ENCODE measurements at places on chromosomes 5 and 9.

- no peak for DNase-seq
Observed at GRCh38 chr9:99392986-99393385, 170.9 kb downstream of the SEC61B start.

DNA sequence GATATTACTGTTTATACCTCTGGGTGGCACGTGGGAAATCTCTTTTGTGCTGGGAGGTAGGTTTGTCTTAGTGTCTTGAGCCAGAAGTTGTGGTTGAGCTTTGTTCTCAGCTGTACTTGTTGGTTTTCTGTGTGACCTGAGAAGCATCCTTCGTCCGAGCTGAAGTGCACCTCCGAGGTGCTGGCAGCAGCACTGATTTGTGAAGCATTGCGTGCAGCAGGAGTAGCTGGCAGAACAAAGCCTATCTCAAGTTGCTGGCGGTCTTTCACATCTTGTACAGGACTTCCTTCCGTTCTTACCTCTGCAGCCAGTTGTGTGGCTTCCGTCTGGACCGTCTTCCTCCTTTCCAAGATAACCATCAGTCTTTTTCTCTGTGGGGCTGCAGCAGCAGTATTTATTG, 4.3 kb downstream of the PRRC2B start:
- DNase-seq, result no peak

- peak; percentile 43 for DNase-seq
Observed at GRCh38 chr5:149265597-149265996, 6.1 kb upstream of the AFAP1L1 start.

DNA sequence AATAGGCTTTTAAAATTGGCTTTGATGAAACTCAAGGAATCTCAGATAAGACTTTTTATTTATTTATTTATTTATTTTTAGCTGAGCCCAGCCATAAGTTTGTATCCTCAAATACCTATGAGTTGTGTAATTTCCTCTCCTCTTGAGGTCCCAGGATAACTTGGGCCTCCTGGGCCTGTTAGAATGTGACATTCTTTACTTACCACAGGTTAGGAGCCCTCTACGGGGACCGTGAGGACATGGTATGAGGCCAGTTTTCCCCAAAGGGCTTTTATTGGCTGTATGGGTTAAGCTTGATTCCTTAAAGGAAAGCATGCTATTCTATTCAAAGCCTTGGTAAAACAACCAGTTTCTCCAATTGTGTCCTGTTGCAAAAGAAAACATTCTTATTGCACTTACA, 16.9 kb downstream of the SHISAL2B start:
- no peak for DNase-seq

DNA sequence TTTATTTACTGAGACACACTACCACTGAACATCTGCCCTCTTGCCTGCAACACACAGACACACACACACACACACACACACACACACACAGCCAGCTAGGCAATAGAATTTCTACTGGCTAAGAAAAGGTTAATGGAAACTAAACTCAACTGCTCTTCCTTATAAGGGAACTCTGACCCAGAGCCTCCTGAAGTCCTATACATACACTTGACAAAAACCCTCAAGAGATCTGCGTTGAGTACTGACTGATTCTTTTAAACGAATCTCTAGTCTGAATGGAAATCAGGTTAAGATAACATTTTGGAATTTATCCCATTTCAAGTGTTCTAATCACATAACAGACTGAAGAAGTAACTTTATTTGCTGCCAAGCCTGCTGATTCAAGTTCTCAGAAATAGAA, 25.9 kb upstream of the TRPM3 start:
- DNase-seq, result no peak

GRCh38 chr9:113289091-113289490, 13.6 kb downstream of the PRPF4 start:
- no peak for DNase-seq

DNA sequence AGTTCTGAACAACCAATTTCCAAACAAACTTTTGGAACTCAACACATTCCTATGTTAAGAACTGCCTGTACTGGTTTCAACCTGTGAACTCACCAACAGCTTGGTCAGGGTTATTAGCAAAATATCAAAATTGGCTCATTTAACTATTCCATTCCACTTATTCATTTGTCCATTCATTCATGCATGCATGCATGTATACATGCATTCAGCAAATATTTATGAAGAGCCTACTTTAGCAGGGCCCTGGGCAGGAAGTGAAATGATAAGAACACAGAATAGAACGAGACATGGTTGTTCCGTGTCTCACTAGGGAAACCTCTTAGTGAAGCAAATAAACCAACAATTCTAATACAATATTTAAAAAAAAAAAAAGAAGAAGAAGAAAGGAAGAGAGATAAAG, 107.4 kb downstream of the GLIS3 start:
- DNase-seq, result no peak

DNA sequence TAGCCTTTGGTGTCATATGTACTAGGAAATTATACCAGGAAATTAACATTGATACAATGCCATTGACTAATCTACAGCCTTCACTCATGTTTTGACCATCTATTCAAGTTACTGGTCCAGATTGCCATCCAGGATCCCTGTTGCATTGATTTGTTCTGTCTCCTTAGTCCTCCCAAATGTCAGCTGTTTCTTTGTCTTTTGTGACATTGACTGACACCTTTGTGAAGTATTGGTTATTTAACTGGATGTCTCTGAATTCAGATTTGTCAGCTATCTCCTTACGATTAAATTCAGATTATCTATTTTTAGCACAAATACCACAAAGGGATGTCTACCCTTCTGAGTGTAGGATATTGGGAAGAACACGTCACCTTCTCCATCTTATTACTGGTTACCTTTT, 73.7 kb upstream of the CTNND2 start:
- DNase-seq, result no peak

- peak; percentile 66 for DNase-seq
Observed at GRCh38 chr9:36878986-36879982, 154.8 kb downstream of the PAX5 start.

DNA sequence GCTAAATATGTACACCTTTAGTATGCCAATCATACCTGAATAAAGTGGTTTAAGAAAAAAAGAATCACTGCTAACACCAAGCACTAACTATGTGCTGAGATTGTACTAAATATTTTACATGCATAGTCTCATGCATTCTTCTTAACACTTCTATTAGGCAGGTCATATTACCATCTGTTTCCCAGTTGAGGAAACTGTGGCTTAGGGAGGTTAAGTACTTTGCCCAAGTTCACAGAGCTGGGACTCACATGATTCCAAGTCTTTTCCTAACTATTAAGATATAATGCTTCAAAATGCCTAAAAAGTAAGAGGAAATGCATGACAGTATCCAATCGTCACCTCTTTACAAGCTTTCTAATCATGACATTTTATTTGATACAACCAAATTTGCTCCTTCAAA, 69.2 kb upstream of the PLPP6 start:
- no peak for DNase-seq

GRCh38 chr5:154514331-154514730, 36.3 kb upstream of the HAND1 start:
- no peak for DNase-seq

- no peak for DNase-seq
Observed at GRCh38 chr5:83011985-83012384, 65.2 kb downstream of the TMEM167A start.

DNA sequence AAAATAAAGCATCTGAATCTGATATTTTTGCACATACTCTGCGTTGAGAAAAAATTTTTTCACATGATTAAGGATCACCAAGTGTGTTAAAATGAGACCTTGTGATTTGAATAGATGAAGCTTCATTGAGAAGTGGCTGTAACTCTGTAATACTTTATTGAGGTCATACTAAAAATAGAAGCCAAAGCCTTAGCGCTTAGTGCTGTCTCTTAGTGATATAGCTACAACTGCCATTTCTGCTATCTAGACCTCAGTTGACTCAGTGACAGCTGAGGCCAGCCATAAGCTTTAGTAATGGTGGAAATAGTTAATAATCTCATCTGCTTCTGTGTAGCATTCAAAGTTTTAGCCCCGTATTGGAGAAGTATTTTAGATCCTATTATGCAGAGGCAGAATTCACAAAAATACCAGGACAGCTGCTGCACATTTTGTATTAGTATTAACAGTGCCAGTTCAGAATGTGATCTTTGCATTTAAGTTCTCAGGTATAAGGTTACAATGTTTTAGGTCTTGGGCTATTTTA, 107.4 kb upstream of the SGCD start:
- no peak for DNase-seq

GRCh38 chr9:121741228-121741918, 89.9 kb downstream of the DAB2IP start:
- DNase-seq, result no peak

DNA sequence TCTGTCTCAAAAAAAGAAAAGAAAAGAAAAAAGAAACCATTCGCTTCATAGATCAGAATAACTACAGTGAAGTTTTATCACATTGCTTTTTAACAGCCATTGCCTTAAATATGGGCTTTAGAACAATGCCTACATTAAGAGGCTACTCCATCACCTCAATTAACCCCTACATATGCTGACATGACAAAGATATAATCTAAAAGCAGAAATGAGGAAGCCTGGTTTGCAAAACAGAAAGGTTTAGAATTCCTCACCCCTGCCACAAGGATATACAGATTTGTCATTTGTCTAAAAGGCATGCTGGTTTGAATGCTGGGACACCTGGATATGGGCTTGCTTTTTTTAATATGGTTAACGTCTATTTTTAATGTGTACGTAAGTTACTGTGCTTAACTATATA, 1353.0 kb upstream of the C9orf72 start:
- DNase-seq, result no peak

- DNase-seq, result no peak
Observed at GRCh38 chr5:124797665-124798087, 51.2 kb upstream of the ZNF608 start.

- DNase-seq, result no peak
Observed at GRCh38 chr9:79489261-79490000, 82.3 kb upstream of the TLE4 start.

GRCh38 chr5:52989025-52989780, at the start of gene ITGA2:
Gene ITGA2 (plus strand): TSS chr5:52989352. CDS start chr5:52989469, 117 bp downstream.
- peak; percentile 77 for DNase-seq

- DNase-seq, result no peak
Observed at GRCh38 chr5:155017610-155018009, 4.1 kb downstream of the KIF4B start.

- peak; percentile 79 for DNase-seq
Observed at GRCh38 chr9:13088720-13089427, 190.6 kb downstream of the MPDZ start.

- DNase-seq, result no peak
Observed at GRCh38 chr5:150243590-150243989, 46.0 kb downstream of the CAMK2A start.

DNA sequence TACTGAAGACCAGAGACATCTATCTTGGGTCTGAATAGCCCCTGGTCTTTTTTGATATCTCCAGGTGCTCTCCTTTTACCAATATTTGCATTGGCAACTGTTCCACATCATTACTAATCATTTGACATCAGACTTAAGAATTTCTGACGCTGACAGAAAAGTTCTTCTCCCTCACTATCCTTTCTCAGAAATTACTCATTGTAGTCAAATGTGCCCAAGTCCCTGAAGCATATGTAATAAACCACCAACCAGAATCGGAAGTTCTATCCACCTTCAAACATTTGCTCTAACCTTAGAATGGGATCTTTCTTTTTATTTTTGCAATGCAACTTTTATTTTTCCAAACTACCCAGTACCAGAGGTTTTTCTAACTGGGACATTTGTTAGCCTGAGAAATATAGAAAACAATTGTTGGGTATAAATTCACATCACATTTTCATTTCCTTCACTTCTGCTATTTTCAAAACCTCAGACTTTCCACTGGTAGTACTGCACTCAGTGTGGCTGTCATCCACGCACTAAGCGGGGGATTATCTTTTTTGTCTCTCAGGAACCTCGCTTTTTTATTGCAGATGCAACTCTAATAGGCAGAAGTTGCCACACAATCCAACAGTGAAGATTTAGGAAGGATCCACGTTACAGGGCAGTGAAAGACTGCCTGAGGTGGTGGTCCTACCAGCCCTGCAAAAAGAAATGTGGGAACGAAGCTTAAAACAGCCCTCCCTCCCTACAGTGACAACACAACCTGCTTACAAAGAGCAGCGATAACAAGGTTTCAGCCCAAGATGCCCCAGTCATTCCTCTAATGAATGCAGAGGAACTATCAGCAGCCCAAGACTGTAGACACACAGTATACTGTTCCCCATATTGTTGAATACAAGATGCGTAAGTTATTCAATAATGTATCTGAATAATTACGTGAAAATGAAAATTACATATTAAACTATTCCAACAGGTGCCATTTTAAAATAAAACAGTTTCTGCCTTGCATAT, 201.2 kb downstream of the EBF1 start:
- no peak for DNase-seq
